Posterior vena cava (tissue), 2 donors: ENCODE measurements at places on chromosomes 13 and 19. TPM values are rescaled to one million over a fixed set of nuclear protein-coding genes. Genes with fewer than 3 reads are reported as not detected.

Gene LRRC25
- 6.8 TPM for total RNA-seq

Gene FBXO27
- 8.5 TPM for total RNA-seq

Gene KLF1
- 0.33 TPM for total RNA-seq

Gene TMPRSS9
- not detected for total RNA-seq

GRCh38 chr19:38701455-38702063 lies 42.7 kb downstream of the CAPN12 start:
- DNase-seq, result no peak

GRCh38 chr13:30872685-30873461 lies 33.2 kb upstream of the MEDAG start:
- DNase-seq, result peak; percentile 88

DNA sequence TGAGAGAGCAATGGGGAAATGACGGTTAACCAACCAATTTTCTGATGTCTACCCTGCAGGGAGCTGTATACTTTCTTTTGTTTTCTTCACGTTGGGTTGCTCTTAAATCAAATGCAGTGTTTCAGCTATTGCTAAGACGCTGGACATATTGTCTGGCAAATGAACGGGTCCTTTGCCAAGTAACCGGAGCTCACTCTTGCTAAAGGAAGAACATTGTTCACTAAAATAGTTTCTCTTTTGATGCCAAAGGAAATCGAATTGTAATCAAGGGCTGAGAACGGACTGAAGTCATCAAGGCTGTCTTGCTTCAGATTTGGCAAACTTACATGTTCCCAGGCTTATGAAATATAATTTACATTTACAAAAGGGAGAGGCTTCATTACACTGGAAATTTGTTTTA lies 142.3 kb upstream of the ARGLU1 start:
- DNase-seq, result no peak

DNA sequence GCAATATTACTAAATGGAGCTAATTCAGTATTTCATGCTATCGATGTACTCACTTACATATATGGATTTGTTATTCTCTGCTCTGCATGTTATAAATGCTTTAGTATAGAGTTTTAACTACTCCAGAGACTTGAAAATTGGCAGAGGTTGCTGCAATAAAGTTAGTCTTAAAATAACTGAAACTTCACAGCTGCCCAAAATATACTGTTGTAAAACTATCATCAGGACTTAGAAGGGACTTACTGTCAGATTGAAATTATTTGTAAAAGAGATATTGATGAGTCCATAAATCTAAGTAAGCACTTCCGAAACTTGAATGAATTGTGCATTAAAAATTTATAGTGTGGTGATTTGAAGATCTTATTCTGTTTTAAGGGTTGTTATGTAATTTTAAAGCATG lies 1178.2 kb upstream of the PCDH20 start:
- no peak for DNase-seq

- no peak for DNase-seq
These were observed 19.9 kb upstream of the SHISA2 start for GRCh38 chr13:26071691-26072090.

GRCh38 chr13:90787007-90787406 lies 560.5 kb upstream of the MIR17HG start:
- no peak for DNase-seq

GRCh38 chr19:43286096-43286495 lies 16.8 kb upstream of the PSG9 start:
- no peak for DNase-seq

GRCh38 chr13:69109891-69110525 lies 997.6 kb upstream of the ATXN8OS start:
- DNase-seq, result no peak

- DNase-seq, result peak; percentile 91
These were observed 5.7 kb downstream of the REX1BD start for GRCh38 chr19:18594096-18594823.

DNA sequence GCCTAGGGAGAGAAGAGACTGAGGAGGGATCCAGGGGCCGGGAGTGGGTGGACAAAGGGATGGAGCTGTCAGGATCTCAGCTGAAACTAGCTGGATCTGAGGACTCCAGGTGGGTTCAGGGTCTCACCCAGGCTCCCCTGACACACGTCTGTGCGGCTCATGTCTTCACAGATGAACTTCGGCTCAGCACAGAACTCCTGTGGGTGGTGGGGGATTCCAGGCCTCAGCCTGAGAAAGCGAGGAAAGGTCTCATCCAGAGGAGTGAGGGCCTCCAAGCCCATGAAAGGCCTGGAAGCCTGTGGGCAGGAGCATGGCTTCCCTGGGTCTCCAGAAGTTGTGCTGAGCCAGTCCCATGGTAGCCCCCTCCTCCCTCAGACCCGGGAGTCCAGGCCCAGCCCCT lies 1.4 kb downstream of the CAPN12 start:
- peak; percentile 41 for DNase-seq
